ENCODE measurements at places on chromosomes 2 and 18.

DNA sequence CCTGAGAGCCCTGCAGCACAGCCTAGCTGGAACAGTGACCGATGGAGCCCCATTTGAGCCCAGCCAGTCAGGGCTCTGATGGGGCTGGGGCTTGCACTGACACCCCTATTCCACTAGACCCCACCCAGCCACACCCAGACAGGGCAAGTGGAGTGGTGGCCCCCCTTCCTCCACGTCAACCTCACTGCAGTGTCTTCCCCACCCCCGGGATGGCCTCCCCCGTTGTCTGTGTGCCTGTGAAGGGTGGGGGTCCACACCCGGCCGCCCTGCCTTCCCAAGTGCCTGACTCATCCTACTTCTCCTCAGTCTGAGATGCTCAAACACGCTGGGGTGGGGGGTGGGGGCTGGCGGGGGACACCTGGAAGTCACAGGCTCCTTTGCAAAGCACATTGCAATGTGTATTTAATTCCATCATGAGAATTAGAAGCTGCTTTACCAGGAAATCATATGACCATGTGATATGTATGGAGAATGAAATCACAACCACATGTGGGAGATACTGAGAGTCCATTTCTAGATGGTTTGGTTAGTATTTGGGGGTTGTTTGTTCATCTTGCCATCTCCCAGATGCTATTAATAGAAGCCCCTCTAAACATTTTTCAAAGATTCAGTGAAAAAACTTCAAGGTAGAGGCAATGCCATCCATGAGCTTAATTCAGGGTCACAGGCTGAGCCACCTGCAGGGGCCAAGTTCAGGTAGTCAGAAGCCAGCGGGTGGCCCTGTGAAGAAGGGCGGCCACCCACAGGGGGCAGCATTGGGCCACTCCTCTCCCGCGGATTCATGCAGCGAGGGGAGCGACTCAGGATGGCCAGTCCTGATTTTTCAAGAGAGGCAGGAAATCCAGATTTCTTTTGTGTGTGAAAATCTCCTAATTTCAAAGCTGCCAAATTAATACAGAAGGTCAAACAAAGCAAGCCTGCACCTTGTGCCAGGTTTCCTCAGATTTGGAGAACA is 22.7 kb upstream of the GMPPA start:
- peak; percentile 59 for DNase-seq

GRCh38 chr2:12737738-12738485 is 21.2 kb downstream of the TRIB2 start:
- DNase-seq, result no peak

DNA sequence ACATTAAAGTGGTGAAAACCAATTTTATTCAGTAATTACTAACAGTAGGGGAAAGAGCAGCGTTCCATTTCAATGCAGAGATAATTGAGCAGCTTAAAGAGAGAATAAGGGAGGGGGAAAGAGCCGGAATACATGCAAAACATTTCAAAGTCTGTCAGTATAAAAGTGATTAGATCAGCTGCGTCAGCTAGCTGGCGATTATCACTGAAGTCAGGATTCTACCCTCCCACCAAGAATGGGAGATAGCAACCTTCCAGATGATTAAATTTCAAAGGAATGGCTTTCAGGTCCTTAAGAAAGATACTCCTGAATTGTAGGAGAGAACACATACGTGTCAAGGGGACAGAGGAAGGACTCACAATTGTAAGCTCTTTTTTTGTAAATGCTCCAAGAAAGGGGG is 2.7 kb upstream of the ZC3H6 start:
- no peak for DNase-seq

DNA sequence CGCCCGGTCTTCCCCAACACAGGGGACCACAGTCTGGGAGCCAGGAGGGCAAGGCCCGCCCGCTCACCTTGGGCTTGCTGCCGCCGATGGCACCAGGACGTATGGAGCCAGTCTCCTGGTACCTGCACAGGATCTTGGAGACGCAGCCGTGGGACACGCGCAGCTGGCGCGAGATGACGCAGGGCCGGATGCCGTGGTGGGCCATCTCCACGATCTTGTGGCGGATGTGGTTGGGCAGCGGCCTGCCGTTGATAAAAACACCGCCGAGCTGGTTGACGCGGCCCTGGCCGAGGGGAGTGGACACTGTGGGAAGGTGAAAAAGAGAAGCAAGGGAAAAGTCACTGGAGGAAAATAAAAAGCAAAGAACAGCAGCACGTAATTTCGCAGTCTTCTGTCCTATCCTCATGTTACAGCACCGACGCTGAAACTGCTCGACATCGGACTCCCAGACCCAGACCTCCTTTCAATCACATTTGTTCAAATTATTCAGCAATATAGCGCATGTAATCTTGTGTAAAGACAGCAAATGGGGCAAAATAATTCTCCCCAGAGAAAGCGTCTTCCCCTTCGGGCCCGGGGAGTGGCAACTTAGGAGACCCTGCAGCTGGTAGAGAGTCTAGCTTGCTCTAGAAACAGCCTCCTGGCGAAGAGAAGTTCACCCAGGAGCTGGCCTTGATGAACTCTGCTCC is 1.7 kb downstream of the PAX3 start:
- DNase-seq, result no peak

DNA sequence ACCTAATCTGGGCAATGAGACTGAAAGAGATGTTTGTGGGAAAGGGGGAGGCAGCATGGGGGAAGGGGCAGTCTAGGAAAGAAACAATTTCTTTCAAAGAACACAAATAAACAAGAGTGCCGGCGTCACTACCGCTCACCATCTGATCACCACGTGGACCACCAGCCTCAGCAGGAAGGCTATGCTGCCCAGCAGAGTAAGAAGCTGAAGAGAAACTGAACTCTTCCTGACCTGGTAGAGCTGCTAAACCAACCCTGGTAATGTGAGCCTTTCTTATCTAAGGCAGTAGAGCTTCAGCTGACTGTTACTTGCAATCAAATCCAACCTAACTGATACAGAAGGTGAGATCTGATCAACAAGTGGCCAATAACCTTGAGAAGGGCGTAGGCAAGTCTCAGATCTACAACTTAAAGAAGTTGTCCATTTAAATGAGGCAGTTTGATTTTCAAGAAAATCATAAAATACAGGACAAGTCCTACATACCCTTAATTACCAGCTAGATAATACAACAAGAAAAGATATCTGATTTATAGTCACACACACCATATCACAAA is 44.2 kb upstream of the SPTBN1 start:
- no peak for DNase-seq

- no peak for DNase-seq
Measured at GRCh38 chr18:56873441-56874140, 222.4 kb downstream of the WDR7 start.

DNA sequence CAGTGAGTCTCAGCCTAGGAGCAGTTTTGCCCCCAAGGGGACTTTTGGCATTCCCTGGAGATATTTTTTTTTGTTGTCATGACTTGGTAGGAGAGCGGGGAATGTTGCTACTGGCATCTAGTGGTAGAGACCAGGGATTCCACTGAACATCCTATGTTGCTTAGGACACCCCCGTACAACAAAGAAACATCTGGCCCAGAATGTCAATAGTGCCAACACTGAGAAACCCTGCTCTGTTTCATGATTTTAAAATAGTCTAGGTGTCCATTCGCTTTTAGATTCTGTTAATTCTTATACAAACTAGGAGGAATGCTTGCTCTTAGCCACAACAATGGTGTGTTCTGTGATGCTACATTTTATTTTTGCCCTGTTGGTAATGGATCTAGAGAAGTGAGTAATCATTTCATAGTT is 225.8 kb upstream of the SIX3 start:
- peak; percentile 6 for DNase-seq

DNA sequence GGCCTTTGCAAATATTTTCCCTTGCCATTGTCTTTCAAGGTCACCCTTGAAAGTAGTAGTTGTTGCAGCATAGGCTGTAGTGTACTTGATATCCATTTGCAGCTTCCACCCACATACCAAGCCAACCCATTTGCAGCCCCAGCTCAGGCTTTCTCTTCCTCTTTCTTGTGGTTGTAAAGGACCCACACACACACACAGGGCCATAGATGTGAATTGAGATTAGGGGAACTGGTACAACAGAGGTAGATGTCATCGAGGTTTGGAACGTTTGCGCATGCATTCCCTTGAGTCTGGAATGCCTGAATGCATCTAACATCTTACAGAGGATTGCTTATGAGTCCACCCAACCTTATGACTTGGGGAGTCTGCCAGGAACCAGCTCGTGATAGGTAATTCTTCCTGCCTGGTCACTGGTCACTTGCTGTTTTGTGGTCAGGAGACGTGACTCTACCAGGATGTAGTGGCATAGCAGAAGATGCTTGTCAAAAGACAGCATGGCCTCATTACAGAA is 91.9 kb downstream of the MRPS9 start:
- no peak for DNase-seq

DNA sequence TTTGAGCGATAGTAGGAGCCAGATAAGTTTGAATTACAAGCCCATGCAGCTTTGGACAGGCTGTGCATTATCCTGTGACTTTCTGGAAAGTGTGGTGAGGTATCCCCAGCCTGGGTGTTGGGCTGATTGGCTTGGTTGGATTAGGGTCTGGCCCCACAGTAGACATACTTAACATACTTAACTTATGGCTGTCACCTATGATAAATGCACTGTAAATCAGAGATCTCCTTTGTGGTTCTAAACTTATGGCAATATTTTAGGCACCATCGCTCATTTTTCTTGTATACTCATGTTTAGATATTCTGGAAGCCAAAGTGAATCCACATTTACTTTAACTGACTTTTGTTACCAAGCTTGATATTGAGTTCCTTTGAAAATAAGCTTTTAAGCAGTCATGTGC is 54.8 kb downstream of the SPTBN1 start:
- no peak for DNase-seq

DNA sequence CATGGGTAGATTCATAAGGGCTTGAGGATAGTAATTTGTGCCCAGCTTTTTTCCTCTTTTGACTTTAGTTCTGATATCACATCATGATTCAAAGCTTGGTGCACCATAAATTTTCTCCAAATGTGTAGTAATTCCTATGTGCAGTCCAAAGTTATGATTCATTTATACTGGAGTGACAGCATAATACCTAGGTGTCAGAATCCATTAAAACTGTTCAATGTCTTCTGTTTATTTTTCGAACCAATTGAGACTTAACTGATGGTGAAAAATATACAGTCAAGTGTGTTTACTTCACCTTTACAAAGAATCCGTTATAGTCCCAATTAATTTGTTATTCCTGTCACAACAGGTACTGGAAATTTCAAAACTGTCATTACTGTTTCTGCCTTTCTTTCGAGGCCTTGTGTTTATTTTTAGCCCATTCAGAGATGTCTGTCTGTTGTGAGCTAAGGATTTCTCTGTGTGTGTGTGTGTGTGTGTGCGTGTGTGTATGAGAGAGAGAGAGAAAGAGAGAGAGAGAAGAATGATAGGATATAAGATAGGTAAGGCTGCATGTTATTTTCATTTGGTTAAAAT is 389.7 kb upstream of the ATP5MC3 start:
- DNase-seq, result no peak

GRCh38 chr2:39606585-39606984 is 59.1 kb upstream of the TMEM178A start:
- no peak for DNase-seq

DNA sequence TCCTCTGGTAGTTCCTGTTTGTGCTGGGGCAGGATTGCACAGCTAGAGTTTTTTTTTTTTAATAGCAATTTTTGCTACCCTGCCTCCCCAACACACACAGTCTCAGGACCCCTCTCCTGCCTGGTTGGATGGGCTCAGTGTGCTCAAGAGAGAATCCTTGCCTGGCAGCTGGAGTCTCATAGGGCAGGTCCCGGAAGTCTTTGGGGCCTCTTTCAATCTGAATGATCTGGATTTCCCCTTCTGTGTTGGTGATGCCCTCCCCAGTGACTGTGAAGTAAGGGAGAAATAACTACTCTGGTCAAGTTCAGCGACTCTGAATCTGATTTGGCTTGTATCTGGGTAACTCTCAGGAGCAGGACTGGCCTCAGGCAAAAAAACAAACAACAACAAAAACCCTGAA is 220.6 kb upstream of the LRRTM1 start:
- no peak for DNase-seq

GRCh38 chr2:205751569-205752031 is 69.3 kb downstream of the NRP2 start:
- no peak for DNase-seq

GRCh38 chr2:68018727-68019126 is 44.1 kb downstream of the C1D start:
- DNase-seq, result no peak

DNA sequence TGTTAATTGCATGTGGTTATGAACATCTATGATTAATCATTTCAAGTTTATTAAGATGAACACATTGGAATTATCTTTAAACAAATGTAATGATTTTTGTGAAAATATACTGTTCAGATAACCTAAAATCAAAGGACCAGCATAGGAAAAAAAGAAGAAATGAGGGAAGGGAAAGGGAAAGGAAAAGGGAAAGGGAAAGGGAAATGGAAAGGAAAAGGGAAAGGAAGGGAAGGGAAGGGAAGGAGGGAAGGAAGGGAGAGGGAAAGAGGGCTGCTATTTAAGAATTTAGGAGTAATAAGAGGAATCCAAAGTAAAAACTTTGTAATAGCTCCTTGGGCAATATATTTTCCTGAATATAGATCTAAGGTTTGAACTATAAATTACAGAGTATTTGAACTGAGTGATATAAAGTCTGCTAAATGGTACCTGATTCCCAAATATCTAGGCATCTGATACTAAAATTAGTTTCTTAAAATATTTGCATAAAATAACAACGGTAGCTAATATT is 726.3 kb downstream of the EPHA4 start:
- no peak for DNase-seq

GRCh38 chr2:26847655-26848335 is at the start of gene DPYSL5:
Gene DPYSL5 (plus strand): TSS chr2:26848132. CDS start chr2:26898500, 50,368 bp downstream.
- DNase-seq, result peak; percentile 76

GRCh38 chr2:166831930-166832329 is 56.4 kb upstream of the XIRP2 start:
- DNase-seq, result no peak

DNA sequence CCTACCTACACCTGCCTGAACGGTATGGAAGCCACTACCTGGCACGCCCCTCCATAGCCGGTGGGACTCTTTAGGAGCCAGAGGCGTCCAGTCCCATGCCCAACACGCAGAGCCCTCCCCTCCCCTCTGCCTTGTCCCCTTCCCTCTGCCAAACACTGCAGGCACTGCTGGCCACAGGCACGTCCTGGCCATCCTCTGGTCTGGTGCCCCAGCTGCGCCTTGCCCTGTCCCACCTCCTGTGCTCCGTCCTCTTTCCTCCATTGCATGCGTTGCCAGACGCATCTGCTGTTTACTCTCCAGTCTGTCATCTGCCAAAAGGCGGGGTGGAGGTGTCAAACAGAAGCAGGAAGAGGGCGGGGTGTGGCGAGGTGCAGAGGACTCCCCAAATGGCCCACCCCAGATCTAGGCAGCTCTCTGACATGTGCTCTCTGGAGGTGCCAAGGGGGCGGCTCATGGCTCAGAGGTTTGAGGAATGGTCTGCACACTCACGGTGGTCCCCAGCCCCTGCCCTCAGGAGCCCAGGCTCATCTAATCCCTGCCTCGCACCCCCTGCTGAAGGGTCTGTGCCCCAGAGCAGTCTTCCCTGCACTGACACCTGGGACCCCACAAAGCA is 45.1 kb downstream of the HS6ST1 start:
- no peak for DNase-seq

GRCh38 chr18:45958027-45958426 is 9.1 kb downstream of the EPG5 start:
- DNase-seq, result no peak

- peak; percentile 55 for DNase-seq
Measured at GRCh38 chr2:234374736-234375135, 122.1 kb downstream of the ARL4C start.

- no peak for DNase-seq
Measured at GRCh38 chr2:64000630-64001381, 18.4 kb downstream of the VPS54 start.

- DNase-seq, result no peak
Measured at GRCh38 chr2:237022533-237022932, 63.2 kb upstream of the COPS8 start.
